ENCODE measurements at places on chromosomes 6 and 20.

GRCh38 chr6:157879873-157880254 lies 56.8 kb downstream of the SNX9 start:
- no peak for DNase-seq

DNA sequence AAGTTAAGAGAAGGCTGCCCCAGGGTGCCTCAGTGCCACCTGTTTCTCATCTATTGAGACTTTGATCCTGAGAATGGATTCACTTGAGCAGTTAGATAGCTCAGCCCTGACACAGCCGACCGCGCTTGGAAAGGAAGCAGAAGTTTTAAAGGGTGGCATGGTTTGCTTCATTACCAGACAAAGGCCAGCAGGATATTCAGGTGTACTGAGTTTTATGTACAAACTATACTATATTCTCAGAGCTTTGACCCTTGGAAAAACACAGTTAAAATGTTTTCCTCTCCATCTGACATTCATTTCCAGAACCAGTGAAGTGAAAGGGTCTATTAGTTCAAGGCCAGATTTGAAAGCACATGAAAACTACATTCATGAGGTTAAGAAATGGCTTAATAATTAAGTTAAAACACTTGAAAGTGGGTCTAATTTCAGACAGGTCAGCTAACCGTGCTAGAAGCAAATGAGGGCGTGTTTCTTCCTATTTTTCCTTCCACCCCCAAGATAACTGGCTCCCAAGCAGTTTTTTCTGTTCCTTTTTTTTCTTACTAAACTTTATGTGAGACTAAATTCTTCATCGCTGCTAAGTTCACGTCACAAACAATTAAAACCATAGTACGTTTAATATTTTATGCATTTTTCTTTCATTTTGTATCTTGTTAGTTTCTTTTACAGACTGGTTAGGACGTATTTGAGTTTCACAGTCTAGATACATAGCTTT lies 385.3 kb upstream of the SOX4 start:
- no peak for DNase-seq

- DNase-seq, result peak; percentile 41
These were observed 807 bp downstream of the LKAAEAR1 start for GRCh38 chr20:64083378-64083803.

- DNase-seq, result no peak
These were observed 374.3 kb upstream of the GJE1 start for GRCh38 chr6:141758430-141758829.

GRCh38 chr6:168155821-168156741 lies 77.1 kb upstream of the FRMD1 start:
- no peak for DNase-seq

GRCh38 chr20:9332791-9333479 lies 181.5 kb upstream of the LAMP5 start:
- DNase-seq, result no peak

DNA sequence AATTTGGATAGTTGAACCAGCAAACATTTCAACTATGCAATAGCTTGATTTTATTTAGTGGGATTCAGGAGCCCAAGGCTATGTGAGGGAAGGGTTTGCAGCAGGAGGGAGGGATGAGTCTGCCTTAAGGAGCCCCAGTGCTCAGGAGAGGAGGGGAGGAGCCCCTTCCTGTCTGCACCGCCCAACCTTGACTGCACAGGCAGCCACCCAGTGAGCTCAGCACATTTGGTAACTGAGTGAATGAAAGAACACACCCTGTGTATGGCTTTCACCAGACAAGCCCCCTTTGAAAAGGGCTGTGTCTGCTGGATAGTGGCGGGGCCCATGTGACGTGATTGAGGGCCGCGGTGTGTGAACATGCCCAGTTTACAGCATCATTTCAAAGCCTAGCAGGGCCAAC lies 17.0 kb downstream of the DACT2 start:
- DNase-seq, result no peak

GRCh38 chr20:36435592-36436541 lies 105.5 kb upstream of the MYL9 start:
- peak; percentile 66 for DNase-seq

Data from activated gamma-delta T cell (primary cell).